ENCODE measurements at places on chromosomes 2 and 18. TPM values are rescaled to one million over a fixed set of nuclear protein-coding genes. Genes with fewer than 3 reads are reported as not detected.

DNA sequence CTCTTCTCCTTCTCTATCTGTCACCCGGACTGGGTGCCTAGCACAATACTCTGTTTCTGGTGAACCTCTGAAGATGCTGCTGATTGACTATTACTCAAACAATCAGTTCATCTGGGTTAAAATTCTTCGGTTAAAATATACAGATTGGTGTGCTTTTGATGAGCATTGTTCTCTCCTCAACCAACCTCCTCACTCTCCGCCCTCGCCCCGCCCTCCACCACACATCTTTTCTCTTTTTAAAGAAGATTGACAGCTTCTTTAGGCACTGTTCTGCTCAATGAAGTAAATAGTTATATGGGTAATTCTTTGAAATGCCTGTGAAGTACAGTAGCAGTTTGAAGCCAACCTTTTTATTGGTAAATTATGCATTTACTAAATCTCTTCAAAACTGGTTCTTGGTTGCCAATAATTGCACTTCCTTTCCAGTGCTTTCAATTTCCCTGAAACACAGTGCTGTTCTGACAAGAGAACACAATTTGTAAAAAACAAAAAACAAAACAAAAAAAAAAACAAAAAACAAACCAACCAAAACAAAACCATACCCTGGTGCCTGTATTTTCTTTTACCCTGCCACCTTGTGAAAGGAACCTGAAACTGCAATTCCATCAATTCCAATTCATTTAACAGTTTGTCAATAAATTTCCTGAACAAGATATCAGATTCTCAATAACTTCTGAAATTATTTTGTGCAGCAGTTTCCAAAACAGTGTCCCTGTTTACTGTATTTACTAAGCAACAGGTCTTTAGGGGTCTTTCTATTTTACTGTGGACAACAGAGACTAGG lies 188.6 kb downstream of the LRP1B start:
- DNase-seq: no peak

- DNase-seq: no peak
Measured at GRCh38 chr18:56945171-56946083, 201.5 kb upstream of the BOD1L2 start.

GRCh38 chr2:223087466-223087865 lies 35.5 kb downstream of the KCNE4 start:
- DNase-seq: no peak

GRCh38 chr18:32553174-32553573 lies 82.5 kb upstream of the GAREM1 start:
- DNase-seq: no peak

GRCh38 chr2:196318517-196319377 lies 147.4 kb upstream of the STK17B start:
- DNase-seq: no peak

GRCh38 chr2:186912979-186913378 lies 64.0 kb upstream of the ZSWIM2 start:
- DNase-seq: no peak

GRCh38 chr2:130258356-130258755 lies 60.1 kb upstream of the TUBA3E start:
- no peak for DNase-seq

DNA sequence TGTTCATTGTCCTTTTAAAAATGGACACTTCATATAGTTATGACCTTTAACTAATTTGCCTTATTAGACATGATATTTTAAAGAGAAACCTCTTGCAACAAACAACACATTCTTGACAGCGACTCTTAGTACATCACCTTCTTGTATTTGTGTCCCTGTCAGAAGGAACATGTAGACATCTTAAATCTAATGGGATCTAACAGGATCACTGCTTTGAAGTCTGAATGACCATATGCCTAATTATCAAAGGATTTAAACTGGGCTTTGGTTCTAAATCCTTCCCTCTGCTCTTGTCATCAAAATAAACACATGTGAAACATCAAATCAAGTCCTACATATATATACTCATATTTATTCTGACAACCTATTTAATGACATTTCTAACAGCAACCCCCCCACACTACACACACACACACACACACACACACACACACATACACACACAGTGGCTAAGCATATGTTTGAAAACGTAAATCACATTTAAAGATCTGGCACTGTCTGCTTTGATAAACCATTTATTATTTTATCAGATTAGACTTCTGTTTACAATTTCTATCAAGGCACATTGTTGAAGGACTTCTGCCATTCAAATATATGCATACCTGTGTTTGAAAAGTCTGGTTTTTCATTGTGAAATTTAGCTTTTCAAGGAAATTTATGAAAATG lies 4.2 kb downstream of the GALNT13 start:
- no peak for DNase-seq

- DNase-seq: no peak
Measured at GRCh38 chr18:42131066-42131929, 176.3 kb downstream of the PIK3C3 start.

- no peak for DNase-seq
Measured at GRCh38 chr2:177449159-177449558, 56.6 kb downstream of the AGPS start.

- DNase-seq: no peak
Measured at GRCh38 chr2:71595569-71595968, 142.2 kb downstream of the DYSF start.

GRCh38 chr2:50646226-50646625 lies 385.7 kb downstream of the NRXN1 start:
- no peak for DNase-seq

GRCh38 chr2:84878459-84878858 lies 2.4 kb downstream of the TRABD2A start:
- no peak for DNase-seq

DNA sequence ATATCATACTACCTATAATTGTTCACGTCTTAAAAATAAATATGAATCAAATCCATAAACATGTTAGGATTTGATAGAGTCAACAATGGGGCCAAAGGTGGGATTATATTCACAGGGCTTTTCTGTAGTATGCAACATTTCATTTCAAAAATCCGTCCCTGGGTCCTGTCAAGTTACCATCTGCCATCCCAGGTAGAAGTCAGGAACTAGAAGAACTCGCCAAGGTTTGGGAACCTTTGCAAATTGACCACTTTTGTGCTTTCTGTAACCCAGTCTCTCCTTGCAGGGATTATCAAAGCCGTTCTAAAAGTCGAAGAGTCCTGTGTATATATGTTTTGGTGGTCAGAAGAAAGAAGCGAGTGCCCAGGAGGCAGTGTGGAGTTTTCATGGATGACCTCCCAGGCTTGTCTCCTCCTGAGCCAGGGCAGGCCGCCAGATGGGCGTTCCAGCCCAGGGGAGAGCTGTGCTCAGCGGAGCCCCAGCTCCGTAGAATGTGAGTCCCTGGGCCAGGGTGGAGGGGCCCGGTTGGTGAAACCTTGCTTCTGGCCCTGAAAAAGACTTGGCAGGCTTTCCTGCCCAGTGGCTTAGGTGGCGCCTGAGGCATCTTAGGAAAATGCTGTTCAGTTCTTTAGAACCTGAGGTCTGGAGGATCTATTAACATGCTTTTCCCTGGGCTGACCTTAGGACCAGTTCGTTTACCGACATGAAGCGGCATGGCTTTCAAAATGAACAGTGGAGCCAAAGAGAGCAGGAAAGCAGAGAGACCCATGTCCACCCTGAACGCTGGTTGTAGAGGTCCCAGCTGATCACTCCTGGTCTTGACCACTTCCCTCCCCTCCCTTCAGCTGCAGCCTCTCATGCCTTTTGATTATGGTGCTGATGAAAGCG lies 69.2 kb downstream of the LONRF2 start:
- DNase-seq: no peak

- no peak for DNase-seq
Measured at GRCh38 chr2:216202626-216203250, 93.6 kb downstream of the XRCC5 start.

GRCh38 chr2:69087211-69087911 lies 74.4 kb downstream of the ANTXR1 start:
- DNase-seq: no peak

ITPRID2 gene
- polyA plus RNA-seq: 58.4 TPM

HOXD10 gene
- polyA plus RNA-seq: 0.10 TPM

ACTG2 gene
- polyA plus RNA-seq: 5.3 TPM

IL36G gene
- not detected for polyA plus RNA-seq

TMEM237 gene
- 29.2 TPM for polyA plus RNA-seq

EGR4 gene
- polyA plus RNA-seq: not detected

AQP12B gene
- 1.6 TPM for polyA plus RNA-seq

TMEM17 gene
- 1.5 TPM for polyA plus RNA-seq
